Muscle of arm (tissue), 14 donors: ENCODE measurements at places on chromosomes 2 and 18. TPM values are rescaled to one million over a fixed set of nuclear protein-coding genes. Genes with fewer than 3 reads are reported as not detected.

Gene KLHL30
- 10.8 TPM for polyA plus RNA-seq

Gene GALNT5
- 8.0 TPM for polyA plus RNA-seq

Gene EML4
- polyA plus RNA-seq = 36.3 TPM

Gene TMEM163
- polyA plus RNA-seq = 1.9 TPM

Gene VAMP8
- polyA plus RNA-seq = not detected

Gene ITPRIPL1
- polyA plus RNA-seq = 3.2 TPM

GRCh38 chr2:145404690-145405089 is 884.8 kb upstream of the ZEB2 start:
- no peak for DNase-seq

DNA sequence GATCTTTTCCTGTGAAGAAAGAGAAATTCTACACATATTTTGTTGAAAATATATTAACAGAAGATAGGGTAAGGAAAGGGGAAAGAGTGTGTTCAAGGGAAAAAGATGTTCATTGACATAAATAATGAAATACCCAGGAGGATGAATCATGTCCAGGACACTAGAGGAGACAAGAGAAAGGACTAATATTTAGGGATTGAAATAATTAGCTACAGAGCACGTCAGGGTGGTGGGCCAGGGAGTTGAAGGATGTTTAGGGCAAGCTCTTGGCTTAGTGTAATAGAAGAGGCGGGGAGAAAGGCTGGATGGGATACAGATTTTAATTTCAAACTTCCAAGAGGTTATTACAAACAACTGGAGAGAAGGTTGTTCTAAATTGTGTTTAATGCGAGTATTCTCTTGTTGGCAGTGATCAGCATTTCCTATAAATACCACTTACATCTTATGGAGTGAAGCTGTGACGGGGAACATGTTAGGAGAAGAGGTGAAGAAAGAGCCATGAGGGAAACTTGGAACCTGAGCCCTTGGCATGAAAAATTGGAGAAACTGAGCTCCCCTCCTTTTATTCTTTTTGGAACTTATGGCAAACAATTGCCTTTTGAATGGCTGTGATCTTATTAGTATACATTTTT is 36.6 kb upstream of the CETN1 start:
- DNase-seq = no peak

DNA sequence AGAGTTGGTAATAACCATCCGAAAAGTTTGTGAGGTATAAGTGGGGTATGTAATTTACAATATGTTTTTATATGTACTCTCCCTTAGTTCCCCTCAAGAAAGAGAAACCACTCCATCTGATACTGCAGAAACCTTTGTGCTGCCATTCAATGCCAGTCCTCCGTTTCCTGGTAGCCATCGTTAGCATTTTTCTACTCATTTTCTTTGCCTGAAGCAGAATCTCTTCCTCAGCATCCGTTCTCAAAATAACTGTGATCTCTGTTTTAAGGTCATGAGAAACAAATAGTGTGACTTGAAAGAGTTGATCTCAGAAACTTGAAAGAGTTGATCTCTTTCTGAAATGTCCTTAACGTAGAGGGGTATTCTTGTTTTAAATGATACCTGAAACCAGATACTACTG is 996 bp downstream of the PTCD3 start:
- DNase-seq = no peak

GRCh38 chr2:219629976-219630695 is 2.7 kb downstream of the SLC4A3 start:
- DNase-seq = no peak

DNA sequence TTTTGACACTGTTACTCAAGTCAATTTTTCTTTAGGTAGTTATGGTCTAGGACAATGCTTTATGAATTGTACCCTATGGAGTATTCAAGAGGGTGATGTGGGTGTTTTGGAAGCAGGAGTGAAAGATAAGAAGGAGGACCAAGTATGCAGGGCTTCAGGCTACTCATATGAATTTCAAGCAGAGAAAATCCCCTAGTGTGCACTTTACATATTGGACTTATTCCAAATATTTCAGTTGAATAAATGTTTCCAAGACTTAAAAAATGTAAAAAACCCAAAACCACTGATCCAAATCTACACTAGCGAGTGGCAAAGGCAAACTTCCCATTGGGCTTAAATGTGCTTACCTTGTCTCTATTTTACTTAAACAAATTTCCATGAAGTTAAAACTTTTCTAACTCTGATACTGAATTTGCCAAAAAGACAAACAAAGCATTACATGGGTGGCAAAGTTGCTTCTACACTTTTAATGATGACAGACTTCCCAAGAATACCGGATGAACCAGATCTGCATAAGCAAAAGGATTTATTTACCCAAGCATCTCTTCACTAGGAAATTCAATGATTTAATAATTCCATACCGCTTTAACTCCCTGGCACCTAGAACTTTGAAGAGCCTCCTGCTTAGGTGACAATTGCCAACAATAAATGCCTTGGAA is 1233.5 kb upstream of the NXPH2 start:
- DNase-seq = peak; percentile 4
